ENCODE measurements at places on chromosomes 6 and 20.
A peak's percentile ranks its signal among the peaks of the same experiment; 100 is the strongest.

DNA sequence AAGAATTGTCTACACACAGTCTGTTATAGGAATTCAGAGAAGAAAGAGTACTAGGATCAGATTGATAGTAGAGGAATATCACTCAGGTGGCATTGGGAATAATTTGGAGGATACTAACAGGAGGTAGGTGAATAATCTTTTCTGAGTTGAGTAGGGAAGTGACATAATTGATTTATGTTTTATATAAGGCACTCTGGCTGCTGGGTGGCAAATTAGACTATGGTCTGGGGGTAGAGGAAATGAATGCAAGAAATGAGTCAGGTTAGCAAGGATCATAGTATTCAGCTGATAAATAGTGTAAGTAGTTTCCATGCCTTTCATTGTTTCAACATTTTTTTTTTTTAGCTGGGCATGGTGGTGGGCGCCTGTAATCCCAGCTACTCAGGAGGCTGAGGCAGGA is 113.3 kb downstream of the CDKAL1 start:
- DNase-seq, result no peak

- no peak for DNase-seq
These were observed 236.5 kb downstream of the HACE1 start for GRCh38 chr6:104623052-104623690.

DNA sequence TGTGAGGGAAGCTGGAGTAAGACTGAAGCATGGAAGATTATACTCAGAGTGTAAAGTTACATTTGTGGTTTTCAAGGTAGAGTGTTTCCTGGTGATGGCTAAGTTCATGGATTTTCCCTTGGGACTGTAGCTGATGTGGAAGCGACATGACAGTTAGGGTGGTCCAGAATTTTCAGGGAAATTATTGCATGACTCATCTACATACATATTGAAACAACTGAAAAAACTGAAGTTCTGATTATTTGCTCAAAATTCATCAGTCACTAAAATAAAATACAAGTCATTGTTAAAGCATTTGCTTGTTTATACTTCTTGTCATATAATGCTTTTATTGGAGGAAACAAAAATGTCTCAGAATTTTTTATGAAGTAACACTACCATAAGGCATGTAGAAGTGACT is 700.0 kb downstream of the RFPL4B start:
- no peak for DNase-seq

GRCh38 chr6:41577356-41578216 is 31.4 kb downstream of the FOXP4 start:
- no peak for DNase-seq

- DNase-seq, result no peak
These were observed 77.5 kb downstream of the TXNDC5 start for GRCh38 chr6:7832904-7833750.

- no peak for DNase-seq
These were observed 301.9 kb downstream of the TFAP2A start for GRCh38 chr6:10112871-10113549.

GRCh38 chr20:25282034-25282781 is 34.3 kb downstream of the PYGB start:
- no peak for DNase-seq

GRCh38 chr6:156752666-156753301 is 24.4 kb upstream of the ARID1B start:
- peak; percentile 35 for DNase-seq

DNA sequence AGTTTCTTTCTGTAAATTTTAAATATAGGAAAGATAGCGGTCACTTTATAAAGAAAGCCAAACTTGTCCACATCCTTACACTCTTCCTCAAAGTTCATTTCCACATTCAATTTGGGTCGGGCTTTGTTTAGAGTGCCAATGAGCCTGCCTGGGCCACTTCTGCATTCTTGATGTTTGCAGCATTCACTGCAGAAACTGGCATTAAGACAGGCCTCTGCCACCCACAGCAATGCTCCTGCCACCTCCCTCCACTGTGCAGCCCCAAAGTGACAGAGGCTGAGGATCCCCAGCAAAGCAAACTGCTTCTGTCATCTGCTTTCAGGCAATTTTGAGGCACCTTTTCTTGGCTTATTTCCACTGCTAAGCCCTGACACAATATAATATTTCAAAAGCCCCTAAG is 61.2 kb downstream of the TNFAIP3 start:
- DNase-seq, result no peak

GRCh38 chr6:131982740-131983259 is 31.6 kb upstream of the CCN2 start:
- no peak for DNase-seq

GRCh38 chr6:21900730-21901129 is 307.2 kb downstream of the SOX4 start:
- no peak for DNase-seq

DNA sequence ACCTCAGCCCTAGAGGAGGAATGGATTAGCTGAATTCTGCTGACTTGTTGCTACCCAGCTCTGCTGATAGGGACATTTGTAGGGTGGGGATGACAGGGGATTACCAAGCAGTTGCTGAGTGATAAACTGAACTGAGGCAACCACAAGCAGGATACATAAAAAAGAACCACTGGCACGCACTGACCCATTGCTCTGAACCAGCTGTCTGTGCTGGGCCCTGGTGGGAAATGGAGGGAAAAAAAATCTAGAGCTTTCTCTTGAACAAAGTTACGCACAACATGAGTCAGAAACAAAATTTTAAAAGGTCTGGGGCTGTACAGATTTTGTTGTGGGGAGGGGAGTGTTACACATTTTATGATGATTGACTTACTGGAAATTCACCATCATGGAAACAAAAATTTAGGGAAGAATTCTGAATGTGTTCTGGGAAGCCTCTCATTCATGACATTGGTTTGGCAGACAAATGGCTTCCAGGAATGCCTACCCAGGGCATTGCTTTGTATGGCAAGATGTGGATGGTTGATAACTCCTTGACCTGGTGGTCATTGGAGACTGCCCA is 37.7 kb downstream of the FOXO3 start:
- DNase-seq, result no peak

- peak; percentile 33 for DNase-seq
These were observed 9.8 kb upstream of the AMD1 start for GRCh38 chr6:110864824-110865223.

DNA sequence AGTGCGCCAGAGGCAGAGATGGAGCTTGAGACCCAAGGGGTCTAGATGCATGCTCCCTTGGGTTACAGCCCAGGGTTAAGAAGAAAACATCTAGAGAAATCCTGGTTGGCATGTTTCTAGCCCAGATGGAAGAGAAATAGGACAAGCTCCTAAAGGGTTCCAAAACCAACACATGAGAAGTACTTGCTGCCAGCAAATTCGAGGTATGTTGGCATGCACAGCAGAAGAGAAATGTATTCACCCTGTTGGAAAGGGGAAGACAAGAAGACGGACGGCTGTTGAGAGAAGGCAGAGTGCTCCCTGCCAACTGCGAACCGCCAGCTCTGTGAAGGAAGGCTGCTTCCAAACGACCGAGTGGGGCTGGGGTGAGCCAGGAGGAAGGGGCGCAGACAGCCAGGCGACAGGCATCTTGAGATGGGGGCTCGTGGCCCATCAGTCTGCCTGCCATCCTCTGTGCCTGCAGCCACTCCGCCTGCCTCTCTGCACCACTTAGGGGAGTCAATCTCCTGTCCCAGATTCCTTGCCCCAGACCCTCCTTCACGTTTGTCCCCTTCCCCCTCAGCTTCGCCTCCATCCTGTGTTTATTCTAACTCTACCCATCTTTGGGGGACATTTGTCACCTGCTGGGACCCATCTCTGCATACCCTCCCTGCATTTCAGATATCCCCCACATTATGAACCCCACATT is 249.2 kb downstream of the CDC5L start:
- DNase-seq, result no peak

GRCh38 chr20:64038224-64038564 is 2.2 kb downstream of the C20orf204 start:
- no peak for DNase-seq

DNA sequence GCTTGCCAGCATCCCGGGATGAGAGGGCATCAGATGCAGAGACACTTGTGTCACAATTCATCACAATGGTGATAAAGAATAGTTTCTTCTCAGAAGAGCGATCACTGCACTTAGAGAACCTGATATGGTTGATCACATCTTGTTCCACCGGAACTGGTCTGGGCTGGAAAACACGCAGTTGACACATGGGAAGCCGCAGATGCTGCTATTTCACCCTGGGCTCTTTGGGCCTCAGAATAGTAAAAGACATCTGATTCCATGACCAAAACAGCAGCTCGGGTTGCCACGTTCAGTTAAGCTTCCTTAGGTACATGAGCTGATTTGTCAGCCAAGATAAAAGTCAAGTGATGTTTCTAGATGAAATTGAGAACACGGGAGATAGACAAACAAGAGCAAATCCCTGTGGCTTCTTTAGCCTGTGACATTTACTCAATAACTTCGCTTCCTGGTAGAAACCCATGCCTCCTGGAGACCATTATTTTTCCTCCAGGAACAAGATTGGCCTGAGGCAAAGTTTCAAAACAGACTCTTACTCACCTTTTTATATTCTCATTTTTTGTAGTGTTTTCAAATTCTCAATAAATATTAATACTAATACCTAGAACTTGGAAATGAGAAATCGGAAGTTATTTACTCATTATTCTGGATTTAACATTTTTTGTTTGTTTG is 59.4 kb downstream of the TRMT6 start:
- DNase-seq, result peak; percentile 38

- no peak for DNase-seq
These were observed 534 bp downstream of the KIAA1755 start for GRCh38 chr20:38260025-38260377.

DNA sequence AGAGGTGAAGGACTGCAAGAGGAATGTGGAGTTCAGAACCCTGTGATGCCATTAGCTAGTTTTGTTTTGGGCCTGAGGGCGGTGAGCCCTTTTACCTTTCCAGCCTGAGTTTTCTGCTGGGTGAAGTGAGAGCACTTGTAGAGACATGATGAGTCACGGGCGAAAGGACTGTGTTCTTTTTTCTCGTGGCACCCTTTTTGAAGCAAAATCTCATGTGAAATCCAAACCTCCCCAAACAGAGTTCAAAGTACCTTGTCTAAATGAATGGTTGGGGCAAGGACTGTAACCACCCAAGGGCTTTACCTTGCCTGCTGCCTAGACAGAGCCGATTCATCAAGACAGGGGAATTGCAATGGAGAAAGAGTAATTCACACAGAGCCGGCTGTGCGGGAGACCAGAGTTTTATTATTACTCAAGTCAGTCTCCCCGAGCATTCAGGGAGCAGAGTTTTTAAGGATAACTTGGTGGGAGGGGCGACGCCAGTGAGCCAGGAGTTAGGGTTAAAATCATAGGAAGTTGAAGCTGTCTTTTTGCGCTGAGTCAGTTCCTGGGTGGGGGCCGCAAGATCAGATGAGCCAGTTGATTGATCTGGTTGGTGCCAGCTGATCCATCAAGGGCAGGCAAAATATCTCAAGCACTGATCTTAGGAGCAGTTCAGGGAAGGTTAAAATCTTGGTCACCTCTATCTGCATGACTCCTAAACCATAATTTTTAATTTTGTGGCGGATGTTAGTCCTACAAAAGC is 25.8 kb downstream of the SAMD5 start:
- no peak for DNase-seq

DNA sequence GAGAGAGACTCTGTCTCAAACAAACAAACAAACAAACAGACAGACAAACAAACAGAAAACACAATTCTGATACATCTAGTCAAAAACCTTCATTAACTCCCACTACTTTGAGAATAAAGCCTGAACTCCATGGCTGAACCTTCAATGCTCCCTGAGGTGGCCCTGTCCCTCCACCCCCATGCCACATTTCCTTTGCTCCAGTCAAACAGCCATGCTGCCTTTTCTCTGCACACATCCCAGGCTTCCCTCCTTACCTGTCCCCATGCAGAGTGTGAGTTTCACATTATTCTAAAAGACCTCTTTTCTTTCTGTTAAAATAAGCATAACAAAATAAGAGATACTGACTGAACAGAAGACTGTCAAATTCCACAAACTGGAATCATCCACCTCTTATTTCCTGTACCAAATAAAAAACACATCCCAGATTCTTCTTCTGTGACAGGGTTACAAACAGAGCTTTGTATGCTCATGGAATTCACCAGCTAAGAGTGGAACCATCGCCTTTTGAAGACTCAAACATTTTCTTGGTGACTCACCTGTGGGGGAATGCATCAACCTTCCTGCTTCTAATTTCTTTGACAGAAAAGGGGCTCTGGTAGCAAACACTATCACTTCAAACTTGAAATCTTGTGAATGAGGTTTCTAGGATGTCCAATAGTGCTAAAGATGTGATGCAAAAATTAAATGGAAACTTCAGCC is 71.0 kb upstream of the SLC22A16 start:
- no peak for DNase-seq

DNA sequence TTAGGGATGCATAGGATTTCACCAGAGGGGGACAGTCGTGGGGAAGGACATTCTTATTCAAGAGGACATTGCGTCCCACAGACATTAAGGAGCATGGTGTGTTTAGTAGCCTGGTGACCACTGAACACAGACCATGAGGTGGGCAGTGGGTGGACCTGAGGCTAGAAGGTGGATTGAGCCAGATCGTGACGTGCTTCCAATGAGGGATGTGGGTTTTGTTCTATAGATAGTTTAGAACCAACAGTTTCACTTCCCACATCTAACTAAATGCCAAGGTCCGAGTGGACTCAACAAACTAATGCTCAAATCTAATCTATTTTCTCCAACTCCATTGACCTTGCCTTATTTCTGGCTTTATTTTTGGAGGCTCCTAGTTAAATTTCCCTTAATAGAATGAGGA is 58.5 kb downstream of the OGFRL1 start:
- DNase-seq, result no peak

- no peak for DNase-seq
These were observed 40.1 kb upstream of the NNAT start for GRCh38 chr20:37480919-37481318.

DNA sequence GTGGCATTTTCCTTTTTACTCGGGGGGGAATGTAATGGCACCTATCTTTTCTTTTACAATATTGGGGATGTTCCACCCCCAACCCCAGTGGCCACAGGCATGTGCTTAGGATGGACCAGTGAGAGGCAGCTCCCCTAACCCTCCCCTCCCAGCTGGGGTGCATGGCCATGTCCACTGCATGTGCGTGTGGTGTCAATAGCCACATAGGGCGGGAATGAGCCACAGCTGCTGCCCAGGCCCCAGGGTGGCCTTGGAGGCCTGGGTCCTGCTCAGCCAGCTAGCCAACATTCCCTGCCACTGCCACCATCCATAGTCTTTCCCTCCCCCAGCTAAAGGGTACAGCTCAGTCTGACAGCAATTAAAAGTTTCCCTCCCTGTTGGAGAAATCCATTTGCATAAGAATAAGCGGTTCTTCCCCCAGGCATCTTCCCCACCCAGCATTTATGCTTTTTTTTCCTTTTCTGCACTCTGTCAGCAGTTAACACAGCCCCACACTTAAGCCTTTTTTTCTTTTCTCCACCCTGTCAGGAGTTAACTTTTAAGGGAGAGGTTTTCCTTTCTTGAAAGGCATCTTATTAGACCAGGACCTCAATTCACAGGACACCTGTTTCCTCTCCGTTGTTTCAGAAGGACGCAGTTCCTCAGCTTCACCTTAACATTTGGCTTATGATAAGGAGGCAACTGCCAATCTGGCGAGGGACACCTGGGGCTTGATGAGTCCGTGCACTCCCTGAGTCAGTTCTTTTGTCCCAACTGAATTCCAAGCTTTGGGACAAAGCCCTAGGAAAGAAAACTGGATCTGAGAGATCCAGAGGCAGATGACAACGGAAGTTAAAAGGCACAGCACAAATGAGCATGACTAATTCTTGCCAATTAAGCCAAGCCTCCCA is 121.4 kb downstream of the TPBG start:
- DNase-seq, result no peak

Data from left kidney (tissue), 8 donors.